Upper lobe of right lung (tissue), 1 donor: ENCODE measurements at places on chromosomes 11 and 22.

DNA sequence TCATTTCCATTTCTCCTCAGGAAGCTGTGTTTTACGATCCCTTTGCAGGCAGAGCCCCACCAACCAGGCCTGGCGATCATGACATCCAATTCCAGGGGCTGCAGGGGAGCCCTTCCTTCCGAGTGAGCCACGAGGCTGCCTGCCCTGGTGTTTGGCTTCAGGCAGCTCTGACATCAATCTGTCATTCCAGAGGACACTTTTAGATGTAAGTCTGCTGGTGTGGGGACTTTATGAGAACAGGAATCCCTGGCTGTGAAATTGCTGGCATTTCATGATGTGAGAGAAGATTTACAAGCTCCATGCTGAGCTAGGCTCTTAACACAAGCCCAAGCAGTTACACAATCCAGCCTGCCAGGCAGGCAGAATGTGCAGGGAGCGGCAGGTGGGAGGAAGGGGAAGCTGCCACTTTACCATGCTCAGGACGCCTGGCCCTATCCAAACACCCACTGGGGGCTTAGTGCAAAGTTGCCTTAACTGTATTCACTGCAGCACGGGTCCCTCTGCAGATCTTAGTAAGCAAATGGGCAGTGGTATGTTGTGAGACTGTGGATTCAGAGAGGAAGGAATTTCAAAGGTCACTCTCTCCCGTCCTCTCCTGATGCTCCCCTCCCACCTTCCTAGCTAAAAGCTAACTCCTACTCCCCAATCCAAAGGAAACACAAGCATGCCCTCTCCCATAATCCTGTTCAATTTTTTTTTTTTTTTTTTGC is 43.4 kb upstream of the MICAL2 start:
- DNase-seq: peak; percentile 79

DNA sequence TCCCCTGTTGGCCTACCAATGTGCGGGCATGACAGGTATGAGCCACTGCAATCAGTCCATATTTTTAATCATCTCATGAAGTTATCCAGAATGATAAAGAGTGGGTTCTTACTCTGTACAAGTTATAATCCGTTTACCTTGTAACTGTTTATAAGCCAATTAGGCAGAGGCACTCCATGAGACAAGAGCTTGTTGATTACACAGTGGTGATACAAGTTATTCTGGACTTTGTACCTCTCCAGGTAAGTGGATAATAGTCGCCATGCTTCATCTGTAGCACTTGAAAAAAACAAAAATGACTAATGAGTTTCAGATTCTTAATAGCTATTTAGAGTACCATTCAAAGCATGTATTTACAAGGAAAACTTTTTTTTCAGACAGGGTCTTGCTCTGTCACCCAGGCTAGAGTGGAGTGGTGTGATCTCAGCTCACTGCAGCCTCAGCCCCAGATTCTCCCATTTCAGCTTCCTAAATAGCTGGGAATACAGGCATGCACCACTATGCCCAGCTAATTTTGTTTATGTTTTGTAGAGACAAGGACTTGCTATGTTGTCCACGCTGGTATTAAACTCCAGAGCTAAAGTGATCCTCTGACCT is 17.7 kb upstream of the FNBP4 start:
- DNase-seq: no peak

GRCh38 chr11:118635237-118635591 is 27.8 kb downstream of the PHLDB1 start:
- no peak for DNase-seq

DNA sequence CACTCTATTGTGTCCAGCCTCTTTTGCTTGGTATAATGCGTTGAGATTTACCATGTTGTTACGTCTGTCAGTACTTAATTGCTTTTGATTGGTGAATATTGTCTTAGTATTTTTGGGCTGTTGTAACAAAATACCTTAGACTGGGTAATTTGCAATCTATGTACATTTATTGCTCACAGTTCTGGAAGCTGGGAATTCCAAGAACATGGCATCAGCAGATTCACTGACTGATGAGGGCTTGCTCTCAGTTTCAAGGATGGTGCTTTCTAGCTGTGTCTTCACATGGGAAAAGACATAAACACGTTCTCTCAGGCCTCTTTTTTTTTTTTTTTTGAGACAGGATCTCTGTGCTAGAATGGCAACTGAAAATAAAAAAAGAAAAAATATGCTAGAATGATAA is 46.7 kb upstream of the INCENP start:
- no peak for DNase-seq

GRCh38 chr22:25698978-25699377 is 43.0 kb upstream of the MYO18B start:
- no peak for DNase-seq
